ENCODE measurements at places on chromosomes 6 and 20.

- no peak for DNase-seq
Observed at GRCh38 chr6:158667360-158667981, 17.6 kb downstream of the SYTL3 start.

DNA sequence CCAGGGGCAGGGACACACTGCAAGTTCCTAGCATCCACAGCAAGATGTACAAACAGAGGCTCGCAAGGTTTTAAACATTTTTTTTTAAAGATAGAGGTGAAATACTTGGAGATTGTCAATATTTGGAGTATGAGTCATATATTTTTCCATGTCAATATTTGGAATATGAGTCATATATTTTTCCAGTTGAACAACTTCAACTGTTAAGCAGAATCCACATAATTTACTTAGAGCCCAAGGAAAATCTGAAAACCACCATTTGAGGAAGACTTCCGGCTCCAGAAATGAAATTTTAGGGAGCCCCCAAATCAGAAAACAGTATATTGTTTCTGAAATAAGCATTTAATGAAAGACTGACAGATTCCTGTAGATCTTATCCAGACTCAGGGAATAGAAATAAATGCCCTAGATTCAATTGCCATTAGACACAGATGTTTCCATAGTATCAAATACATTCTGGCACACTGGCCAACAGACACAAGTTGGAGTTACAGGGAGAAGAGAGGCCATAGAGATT lies 51.6 kb upstream of the FAM184A start:
- DNase-seq: no peak

DNA sequence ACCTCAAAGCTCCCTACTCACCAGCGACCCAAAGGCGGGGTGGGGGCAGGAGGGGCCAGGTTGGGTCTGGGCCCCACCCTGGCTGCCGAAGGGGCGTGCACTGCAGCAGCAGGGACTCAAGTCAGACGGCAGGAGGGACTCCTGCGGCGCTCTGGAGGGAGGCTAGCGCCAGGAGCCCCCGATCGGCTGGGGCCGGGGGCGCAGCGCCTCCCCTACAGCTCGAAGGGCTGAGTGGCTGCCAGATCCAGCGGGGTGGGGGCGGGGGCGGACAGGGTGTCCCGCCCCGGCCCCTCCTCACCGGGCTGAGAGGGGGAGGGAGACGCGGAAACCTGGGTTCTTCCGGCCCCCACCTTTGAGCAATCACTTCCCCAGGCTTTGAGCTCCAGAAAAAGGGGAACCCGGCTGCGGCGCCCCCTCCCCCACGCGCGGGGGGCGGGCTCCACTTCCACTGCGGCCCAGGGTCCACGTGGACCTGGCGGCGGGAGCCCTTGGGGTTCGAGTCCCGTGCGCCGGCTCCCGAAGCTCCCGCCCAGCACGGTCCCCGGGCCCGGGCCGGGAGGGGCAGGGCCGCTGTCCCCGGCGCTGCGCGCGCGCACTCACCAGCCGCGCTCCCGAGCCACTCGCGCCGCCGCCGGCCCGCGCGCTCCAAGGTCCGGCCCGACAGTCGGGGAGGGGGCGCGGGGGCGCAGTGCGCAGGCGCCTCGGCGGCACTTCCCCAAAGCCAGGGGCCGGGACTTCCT lies at the start of gene RGS19:
Gene RGS19, minus strand, starts transcription at position 246 of the 740 bp plus-strand sequence. CDS start 2,632 bp downstream, outside the sequence.
- DNase-seq: peak; percentile 77

DNA sequence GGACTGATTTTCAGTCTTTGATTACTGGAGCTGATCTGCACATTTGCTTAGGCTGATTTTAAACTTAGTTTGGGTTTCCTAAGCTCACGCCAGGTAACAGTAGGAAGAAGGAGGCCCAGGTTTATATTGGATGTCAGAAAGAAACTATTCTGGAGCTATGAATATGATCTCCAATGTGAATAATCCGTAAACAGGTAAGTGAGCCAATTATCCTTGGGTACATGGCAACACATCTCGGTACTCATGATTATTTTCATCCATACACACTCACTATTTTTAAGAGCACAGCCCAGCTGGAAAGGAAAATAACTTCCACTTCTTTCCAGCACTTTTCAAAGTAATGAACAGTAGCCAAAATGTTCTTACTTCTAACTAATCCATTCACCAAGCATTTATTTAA lies 7.0 kb downstream of the ATXN1 start:
- DNase-seq: no peak

- no peak for DNase-seq
Observed at GRCh38 chr20:53839423-53840176, 230.8 kb downstream of the BCAS1 start.

- DNase-seq: no peak
Observed at GRCh38 chr20:3993109-3993508, 22.2 kb downstream of the RNF24 start.

DNA sequence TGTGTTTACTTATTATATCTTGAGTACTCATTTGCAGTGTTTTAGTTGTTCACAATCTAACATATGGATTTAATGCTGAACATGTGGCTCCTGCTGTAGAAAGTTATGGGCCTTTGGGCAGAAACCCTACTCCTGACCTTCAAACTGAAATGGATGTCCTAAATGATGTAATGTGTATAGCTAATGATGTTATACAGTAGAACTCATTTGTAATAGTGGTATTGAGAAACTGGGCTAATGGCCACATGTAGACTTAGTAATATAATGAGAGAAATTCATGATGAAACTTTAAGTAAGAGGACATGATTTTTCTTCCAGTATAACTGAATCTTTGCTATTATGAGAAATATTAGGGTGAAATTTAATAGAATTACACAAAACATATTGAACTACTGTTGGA lies 121.3 kb upstream of the PTPRK start:
- DNase-seq: no peak
